Left cardiac atrium (tissue), 4 donors: ENCODE measurements at places on chromosomes 13 and 19. TPM values are rescaled to one million over a fixed set of nuclear protein-coding genes. Genes with fewer than 3 reads are reported as not detected.

Gene CADM4
- 13.7 TPM for total RNA-seq

Gene KLK12
- total RNA-seq = not detected

Gene ZNF578
- total RNA-seq = 2.2 TPM

Gene LHB
- total RNA-seq = not detected

Gene PLVAP
- total RNA-seq = 102 TPM

Gene ZNF813
- 1.5 TPM for total RNA-seq

Gene GSX1
- not detected for total RNA-seq

Gene HRC
- total RNA-seq = 499 TPM

Gene IRS2
- total RNA-seq = 29.6 TPM
